ENCODE measurements at places on chromosomes 6 and 20.

DNA sequence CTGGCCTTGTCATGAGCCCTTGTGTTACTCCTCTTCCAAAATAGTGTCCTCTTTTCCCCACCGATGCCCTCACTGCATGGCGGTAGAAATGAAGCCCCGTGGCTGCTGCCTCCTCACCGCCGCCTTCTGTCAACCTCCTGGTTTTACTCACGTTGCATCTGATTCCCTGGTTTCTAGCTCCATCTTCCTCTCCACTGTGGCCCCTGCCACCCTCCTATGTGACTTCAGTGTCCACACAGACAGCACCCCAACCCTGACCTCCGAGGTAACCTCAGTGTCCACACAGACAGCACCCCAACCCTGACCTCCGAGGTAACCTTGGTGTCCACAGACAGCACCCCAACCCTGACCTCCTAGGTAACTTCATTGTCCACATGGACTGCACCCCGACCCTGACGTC, 122.8 kb upstream of the THBS2 start:
- no peak for DNase-seq

- no peak for DNase-seq
These were observed 129.9 kb downstream of the DOK5 start for GRCh38 chr20:54605319-54605718.

GRCh38 chr6:2376429-2377355, 131.3 kb upstream of the GMDS start:
- DNase-seq = no peak

DNA sequence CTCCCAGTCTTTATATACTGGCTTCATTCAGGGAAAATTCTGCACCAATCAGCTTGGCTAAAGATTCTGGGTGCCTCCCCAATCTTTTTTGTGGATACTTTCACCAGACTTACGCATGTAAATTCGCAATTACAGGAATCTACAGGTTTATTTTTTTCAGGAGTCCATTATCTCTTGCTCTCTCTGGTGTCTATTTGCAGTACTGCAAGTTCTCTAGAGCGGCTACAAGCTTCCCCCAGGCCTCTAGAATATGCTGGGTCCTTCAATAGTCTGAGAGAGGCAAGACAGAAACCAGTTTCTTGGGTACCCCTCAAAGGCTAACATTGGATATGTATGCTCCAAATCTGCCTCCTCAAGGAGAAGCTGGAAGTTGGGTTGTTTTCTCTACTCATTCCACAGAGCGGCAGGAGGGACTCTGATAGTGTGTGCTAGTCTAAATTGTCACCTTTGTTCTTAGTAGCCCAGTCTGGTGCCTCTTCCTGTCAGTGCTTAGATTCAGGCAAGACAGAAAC, 58.5 kb downstream of the SUN5 start:
- peak; percentile 20 for DNase-seq

GRCh38 chr6:15487262-15487661, 175.6 kb downstream of the DTNBP1 start:
- DNase-seq = no peak

DNA sequence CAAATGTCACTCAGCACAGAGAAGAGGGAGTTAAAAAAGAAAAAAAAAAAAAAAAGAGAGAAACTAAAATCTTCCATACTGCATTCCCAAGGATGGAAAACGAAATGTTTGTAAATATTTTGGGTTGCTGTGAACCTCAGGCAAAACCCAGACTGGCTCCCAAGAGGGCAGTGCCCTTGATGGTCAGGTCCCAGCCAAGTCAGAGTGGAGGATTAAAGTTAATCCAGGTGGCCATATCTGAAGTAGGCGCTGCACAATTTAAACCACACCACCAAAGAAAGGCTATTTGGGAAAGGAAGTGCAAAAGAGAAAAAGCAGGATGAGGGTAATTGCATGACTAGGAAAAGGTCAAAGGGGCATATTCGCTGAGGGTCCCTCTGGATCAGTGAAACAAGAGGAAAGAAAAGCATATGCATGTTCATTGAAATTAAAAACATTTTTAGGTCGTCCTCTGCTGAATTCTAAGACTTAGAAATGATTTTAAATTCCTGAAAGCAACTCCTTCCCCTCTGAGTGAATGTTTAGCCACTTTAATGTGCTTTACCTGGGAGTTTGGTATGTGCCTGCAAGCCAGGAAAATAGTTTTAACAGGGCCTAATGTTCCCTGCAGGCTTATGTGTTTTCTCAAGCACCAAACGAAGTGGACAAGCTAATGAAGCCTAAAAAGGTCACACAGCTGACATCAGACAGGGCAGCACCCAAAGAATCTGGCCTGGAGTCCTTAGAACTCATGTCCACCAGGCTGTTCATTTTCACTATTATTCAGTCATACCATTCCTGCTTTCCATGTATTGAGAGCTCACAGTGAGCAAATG, 159.1 kb downstream of the HACE1 start:
- peak; percentile 84 for DNase-seq

GRCh38 chr6:130797061-130797460, 30.1 kb upstream of the SMLR1 start:
- no peak for DNase-seq

DNA sequence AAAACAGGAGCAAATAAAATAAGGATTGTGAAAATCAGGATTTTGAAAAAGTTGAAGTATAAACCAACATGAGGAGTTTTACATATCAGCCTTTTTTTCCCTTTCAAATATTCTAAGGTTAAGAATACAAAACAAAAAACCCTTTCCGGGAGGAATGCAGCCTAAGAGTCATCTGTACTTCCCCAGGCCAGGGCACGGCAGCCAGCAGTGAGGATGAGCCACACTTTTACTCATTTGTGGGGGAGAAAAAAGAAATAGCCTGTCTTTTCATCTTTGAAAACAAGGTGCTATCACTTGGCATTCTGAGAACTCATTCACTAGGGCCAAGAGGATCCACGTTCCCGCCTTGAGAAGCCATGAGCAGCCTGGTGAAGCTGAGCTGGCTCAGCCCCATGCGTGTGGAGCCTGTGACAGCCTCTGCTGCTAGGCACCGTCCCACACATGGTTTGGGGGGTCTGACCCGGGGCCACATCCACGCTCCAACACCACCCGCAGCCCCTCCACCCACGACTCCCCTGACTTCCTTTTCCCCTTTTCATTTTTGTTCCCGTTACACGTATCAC, 11.2 kb downstream of the SLC22A1 start:
- DNase-seq = peak; percentile 37

DNA sequence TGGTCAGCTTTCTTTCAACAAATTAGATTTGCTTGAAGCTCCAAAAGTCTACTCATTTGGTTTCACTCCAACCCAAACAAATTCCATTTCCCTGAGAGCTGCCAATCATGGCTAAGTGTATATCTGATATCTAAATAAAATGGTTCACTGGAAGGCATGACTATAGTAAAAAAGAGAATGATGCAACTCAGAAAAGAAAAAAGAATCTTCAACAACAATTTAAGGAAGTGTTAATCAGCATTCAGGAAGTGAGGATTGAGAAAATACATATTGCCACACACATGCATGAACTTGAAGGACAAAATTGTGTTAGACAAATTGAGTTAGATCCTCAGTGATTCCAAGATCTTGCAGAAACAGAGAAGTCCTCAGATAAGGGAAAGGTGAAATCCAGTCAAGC, 972.9 kb upstream of the FLRT3 start:
- peak; percentile 1 for DNase-seq

DNA sequence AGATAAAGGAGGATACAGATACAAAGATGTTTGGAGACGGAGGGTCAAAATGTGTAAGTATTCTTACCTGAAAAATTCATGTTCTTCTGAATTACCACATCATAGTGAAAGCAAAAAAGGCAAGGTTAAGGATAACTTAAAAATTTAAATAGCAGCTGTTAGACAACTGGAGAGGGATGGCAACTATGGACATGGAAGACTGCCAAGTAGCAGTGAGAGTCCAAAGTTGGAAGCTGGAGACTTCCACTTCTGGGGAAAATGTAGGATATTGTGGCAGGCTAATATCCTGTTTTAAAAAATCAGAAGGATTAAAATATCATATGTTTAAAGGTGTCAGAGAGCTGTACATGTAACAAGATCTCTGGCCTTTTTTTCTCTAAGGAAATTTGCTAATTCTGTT, 29.8 kb downstream of the SYCP2 start:
- DNase-seq = no peak

- no peak for DNase-seq
These were observed 1.9 kb upstream of the SRSF3 start for GRCh38 chr6:36592221-36592655.

GRCh38 chr6:163094881-163095280, 319.6 kb upstream of the QKI start:
- no peak for DNase-seq

GRCh38 chr20:23230766-23231385, 119.7 kb upstream of the NXT1 start:
- DNase-seq = no peak
